ENCODE measurements at places on chromosomes 5 and 9.

DNA sequence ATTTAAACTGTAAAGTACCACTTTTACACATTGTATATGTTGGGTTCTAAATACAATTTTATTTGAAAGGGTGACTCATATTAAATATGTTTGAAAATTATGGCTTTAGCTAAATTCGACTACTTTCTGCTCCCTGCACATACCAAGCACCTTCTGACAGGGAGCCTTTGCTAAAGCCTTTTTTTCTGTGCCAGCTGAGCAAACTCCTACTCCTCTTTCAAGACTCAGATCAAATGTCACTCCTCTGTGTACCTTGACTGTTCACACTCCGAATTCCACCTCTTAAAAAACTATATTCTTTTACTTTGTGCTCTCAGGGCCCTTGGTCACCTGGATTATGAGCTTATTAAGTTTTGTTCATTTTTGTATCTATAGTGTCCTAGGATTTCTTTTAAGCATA lies 6.5 kb upstream of the OXCT1 start:
- no peak for DNase-seq

DNA sequence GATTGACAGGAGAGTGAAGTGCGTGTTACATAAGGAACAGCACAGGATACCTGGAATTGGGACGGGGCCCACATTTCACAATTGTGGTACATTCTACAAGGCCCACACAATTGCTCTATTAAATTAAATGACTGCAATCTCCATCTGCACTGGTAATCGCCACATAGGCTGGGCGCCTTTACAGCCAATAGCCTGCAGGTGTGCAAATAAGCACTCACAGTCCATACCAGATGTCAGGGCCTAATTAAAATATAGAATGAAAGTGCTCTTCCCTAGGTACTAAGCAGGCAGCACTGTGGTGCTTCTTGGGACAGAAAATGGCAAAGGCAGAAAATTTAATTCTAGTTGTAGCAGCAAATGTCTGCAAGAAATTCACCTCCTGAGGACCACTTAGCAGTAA lies 82.7 kb downstream of the ATP10B start:
- DNase-seq: no peak

DNA sequence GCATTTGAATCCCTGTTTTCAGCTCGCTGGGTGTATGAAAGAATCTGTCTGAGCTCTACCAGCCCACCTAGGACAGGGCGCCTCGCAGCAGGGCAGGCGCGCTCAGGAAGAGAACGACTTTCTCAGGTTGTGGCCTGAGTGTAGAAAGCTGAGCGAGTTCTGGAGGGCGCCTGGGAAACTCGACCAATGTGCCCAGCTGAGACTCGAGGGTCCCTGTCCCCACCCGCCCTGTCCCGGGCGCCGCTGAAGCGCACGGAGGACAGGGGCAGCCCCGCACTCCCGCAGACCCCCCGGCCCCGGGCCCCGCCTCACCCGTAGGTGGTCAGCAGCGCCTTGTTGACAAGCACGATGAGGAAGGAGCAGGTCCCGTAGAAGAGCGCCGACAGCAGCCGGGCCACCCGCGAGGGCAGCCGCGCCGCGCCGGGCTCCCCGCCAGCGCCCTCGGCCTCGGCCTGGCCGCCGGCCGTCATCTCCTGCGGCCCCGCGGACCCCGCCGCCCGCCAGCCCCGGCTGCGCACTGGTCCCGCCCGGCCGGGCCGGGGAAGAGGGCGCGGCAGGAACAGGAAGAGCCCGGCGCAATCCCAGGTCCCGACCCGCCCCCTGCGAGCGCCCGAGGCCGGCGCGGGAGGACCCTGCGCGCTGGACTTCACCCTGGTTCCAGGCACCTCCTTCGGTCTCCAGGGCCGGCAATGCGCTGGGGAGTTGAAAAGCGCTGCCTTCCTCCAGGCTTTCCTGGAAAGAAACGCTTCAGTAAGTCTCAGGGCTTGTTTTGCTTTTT lies at the start of gene SLC35D2:
Gene SLC35D2 (minus strand): TSS at position 547 of the 778 bp plus-strand sequence. CDS start 77 bp downstream, at position 470.
- DNase-seq: peak; percentile 6

GRCh38 chr9:21747175-21747574 lies 55.3 kb upstream of the MTAP start:
- DNase-seq: no peak

- DNase-seq: no peak
Observed at GRCh38 chr5:61098251-61098995, 63.8 kb downstream of the SMIM15 start.

- no peak for DNase-seq
Observed at GRCh38 chr5:88979726-88980125, 96.7 kb upstream of the MEF2C start.

- no peak for DNase-seq
Observed at GRCh38 chr5:118377420-118377819, 610.9 kb downstream of the DTWD2 start.

DNA sequence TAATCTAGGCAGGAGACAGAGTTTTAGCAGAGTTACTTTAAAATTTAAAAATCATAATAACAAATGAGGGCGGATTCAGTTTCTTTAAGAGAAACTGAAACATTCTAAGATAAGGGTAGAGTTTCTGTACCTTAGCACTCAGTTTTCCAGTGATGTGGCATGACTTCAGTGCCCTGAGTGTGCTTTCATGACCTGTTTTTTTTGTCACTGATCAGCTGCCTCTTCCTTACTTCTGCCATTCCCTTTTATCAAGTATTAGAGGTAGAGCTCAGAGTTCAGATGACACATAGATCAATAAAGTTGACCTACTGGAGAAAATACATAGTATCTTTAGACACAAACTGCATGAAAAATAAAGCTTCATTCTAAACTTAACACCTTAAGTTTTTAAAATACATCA lies 82.3 kb downstream of the ERMP1 start:
- no peak for DNase-seq

DNA sequence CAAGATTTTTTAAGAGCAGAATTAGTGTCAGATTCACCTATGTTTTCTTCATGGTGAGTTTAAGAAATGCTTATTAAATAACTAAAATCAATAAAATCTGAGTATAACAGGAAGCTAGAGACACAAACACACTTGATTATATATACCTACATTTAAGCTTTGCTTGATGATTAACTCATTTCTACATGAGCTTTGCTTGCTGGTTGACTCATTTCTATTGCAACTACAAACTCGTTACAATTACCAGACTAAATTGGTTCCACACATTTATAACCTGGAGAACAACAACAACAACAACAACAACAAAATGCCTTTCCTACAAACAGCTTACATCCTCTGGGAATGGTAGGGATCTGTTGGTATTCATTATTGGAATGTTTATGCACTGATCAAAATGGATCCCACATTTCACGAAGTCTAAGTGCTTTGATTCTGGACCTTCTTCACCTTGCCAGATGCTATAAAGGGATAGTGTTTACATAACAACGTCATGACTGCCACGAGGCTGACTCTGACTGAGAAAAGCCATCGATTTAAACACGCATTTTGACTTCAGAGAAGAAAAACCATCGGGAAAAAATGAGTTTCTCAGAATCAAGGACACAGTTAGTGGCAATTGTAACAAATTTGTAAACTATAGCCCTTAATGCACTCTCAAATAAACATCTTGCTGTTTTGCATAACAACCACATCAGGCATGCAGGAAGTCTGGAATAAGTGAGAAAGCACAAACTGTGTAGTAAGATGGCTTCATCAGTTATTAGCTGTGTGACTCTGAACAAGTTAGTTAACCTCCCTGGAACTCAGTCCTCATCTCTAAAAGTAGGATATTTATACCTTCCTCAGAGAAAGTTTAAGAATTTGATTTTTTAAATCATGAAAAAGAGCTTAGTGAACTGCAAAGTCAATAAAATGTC lies 49.8 kb downstream of the RASEF start:
- no peak for DNase-seq

- no peak for DNase-seq
Observed at GRCh38 chr5:113005454-113005853, 28.9 kb downstream of the DCP2 start.

- DNase-seq: no peak
Observed at GRCh38 chr9:13929013-13929412, 384.9 kb downstream of the NFIB start.

DNA sequence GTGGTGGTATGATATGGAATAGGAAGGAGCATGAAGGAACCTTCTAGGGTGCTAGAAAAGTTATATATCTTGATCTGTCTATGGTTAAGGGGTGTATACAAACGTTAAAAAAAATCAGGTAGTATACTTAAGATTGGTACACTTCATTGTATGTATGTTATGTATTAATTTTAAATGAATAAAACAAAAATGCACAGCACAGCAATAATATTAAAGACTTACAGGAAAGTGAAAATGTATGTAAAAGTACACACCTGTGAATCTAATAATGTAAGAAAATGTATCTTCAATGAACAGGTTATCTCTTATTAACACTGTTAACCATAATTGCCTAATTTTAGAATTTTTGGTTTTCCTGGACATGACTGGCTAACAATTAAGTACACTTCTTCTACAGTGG lies 77.2 kb downstream of the HMGCR start:
- DNase-seq: no peak
